ENCODE measurements at places on chromosomes 4 and X.

GRCh38 chr4:7808181-7808580 is 131.5 kb downstream of the AFAP1 start:
- DNase-seq = no peak

- DNase-seq = peak; percentile 35
Observed at GRCh38 chrX:149504226-149504914, 736 bp downstream of the IDS start.

GRCh38 chr4:102781570-102781969 is 20.8 kb upstream of the MANBA start:
- no peak for DNase-seq

- DNase-seq = peak; percentile 36
Observed at GRCh38 chr4:82753238-82753637, 45.4 kb downstream of the SCD5 start.

DNA sequence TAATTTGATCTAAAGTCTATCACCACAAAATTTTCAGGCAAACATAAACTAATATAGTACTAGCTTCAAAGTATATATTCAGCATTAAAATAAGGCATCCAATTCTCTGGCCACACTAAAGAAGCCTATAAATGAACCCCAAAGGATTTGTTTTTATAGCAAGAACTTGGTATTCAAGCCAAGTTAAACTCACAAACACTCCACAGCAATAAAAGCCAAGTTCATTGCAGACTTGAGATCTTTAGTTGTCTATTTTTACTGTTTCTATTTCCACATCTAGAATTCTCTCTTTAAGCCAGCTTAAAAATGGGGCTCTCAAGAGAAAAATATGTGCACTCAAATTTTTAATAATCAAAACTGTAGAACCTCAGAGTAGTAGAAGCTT is 51.1 kb downstream of the WDFY3 start:
- DNase-seq = no peak

- no peak for DNase-seq
Observed at GRCh38 chrX:19743386-19743785, 144.0 kb downstream of the SH3KBP1 start.

DNA sequence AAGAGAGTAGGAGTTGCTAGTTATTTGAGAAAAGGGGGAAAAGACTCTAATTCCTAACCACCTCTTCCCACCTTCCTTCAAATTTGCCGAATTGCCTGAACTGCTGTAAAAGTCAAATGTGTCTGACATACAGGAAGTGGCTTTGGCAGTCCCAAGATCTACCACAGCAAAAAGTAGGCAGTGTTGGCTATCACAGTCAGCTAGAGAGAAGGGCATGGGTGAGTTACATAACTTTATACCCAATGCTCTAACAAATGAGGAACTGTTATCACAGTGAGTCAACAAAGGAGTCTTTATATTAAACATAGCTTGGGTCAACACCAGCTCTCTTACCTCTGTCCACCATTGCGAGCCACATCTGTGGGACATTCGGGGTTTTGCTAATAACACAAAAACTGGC is 2.4 kb upstream of the MBNL3 start:
- no peak for DNase-seq

Measured in retina (tissue), 1 donor.